ENCODE measurements at places on chromosomes 6 and 20. TPM values are rescaled to one million over a fixed set of nuclear protein-coding genes. Genes with fewer than 3 reads are reported as not detected.

The MLIP gene
- 24.1 TPM for total RNA-seq

The TEAD3 gene
- 0.27 TPM for total RNA-seq

The TPD52L1 gene
- total RNA-seq, result 4.3 TPM

The BMP2 gene
- total RNA-seq, result 41.5 TPM

The UNC93A gene
- total RNA-seq, result not detected

The ZNF76 gene
- total RNA-seq, result 17.4 TPM

The GLP1R gene
- not detected for total RNA-seq

The LZTS3 gene
- total RNA-seq, result 3.2 TPM

The TMEM14B gene
- 64.9 TPM for total RNA-seq

The CST5 gene
- not detected for total RNA-seq

The DDX43 gene
- total RNA-seq, result 0.66 TPM

The CYP21A2 gene
- total RNA-seq, result not detected

The OARD1 gene
- total RNA-seq, result 10.8 TPM

The TMEM170B gene
- total RNA-seq, result 9.6 TPM

The POM121L2 gene
- not detected for total RNA-seq

The TUBB gene
- 774 TPM for total RNA-seq

The PKHD1 gene
- not detected for total RNA-seq

The WFDC10B gene
- total RNA-seq, result not detected

The HRH3 gene
- not detected for total RNA-seq

The MEI4 gene
- total RNA-seq, result not detected

The RIMS1 gene
- 0.93 TPM for total RNA-seq

The GHRH gene
- not detected for total RNA-seq

The RAB23 gene
- total RNA-seq, result 20.5 TPM

The UBE2V1 gene
- 146 TPM for total RNA-seq

The STMN3 gene
- total RNA-seq, result 6.1 TPM

The REM1 gene
- 0.14 TPM for total RNA-seq

The RAET1L gene
- not detected for total RNA-seq

The C4B gene
- total RNA-seq, result 0.43 TPM

The KCNK5 gene
- not detected for total RNA-seq

The COQ3 gene
- total RNA-seq, result 5.2 TPM

The RIPOR3 gene
- not detected for total RNA-seq

The TBXT gene
- not detected for total RNA-seq

The NOTCH4 gene
- 32.6 TPM for total RNA-seq

The OPN5 gene
- not detected for total RNA-seq

The KIAA1755 gene
- total RNA-seq, result 0.14 TPM

The SIM1 gene
- under 0.01 TPM for total RNA-seq

The TSBP1 gene
- total RNA-seq, result not detected

The HAO1 gene
- total RNA-seq, result not detected

The SRMS gene
- total RNA-seq, result not detected

The LRRC73 gene
- not detected for total RNA-seq

The ADAM33 gene
- total RNA-seq, result not detected

The JPH2 gene
- total RNA-seq, result not detected

The TREML2 gene
- total RNA-seq, result not detected

The COL9A1 gene
- not detected for total RNA-seq

The TP53TG5 gene
- not detected for total RNA-seq

The NEURL2 gene
- total RNA-seq, result 2.0 TPM

The GTPBP2 gene
- 49.5 TPM for total RNA-seq

The MTFR2 gene
- total RNA-seq, result 9.0 TPM

The STX7 gene
- total RNA-seq, result 38.6 TPM

The TOP1 gene
- 55.9 TPM for total RNA-seq
